CD4-positive, alpha-beta T cell treated with Interleukin-15 for 4 hours (primary cell): ENCODE measurements at places on chromosomes 1 and 21.

DNA sequence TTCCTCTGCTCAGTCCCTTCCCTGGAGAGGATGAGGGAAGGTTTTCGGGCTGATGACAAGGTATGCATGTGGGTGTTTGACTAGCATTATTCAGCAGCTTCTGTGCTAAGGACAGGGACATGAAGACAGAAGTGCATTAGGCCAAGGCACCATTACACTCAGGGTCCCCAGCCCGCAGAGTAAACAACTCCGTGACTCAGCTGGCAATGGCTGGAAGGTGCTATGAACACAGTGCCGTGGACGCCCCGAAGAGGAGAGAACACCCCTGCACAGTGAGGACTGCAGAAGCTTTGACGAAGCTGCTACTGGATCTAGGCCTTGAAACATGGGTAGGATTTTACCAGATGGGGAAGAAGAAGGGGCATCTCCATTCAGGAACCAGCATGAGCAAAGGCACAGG lies 13.7 kb upstream of the EPS8L3 start:
- no peak for DNase-seq

DNA sequence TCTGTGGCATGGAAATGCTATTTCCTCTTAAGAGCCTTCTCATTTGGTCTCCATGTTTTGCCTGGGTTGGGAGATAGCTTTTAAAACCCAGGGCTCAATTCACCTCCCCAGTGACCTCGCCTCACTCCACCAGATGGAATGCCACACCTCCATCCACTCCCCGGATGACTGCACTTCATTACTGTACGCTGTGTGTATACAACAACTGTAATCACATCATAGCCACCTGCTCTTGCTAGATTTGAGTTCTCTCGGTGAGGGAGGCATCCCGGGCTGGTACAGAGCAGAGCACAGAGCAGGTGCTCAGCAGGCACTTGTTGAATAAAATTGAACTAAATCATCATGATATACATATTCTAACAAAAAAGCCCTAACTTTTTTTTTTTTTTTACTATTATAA lies 26.0 kb downstream of the SDE2 start:
- DNase-seq = no peak

DNA sequence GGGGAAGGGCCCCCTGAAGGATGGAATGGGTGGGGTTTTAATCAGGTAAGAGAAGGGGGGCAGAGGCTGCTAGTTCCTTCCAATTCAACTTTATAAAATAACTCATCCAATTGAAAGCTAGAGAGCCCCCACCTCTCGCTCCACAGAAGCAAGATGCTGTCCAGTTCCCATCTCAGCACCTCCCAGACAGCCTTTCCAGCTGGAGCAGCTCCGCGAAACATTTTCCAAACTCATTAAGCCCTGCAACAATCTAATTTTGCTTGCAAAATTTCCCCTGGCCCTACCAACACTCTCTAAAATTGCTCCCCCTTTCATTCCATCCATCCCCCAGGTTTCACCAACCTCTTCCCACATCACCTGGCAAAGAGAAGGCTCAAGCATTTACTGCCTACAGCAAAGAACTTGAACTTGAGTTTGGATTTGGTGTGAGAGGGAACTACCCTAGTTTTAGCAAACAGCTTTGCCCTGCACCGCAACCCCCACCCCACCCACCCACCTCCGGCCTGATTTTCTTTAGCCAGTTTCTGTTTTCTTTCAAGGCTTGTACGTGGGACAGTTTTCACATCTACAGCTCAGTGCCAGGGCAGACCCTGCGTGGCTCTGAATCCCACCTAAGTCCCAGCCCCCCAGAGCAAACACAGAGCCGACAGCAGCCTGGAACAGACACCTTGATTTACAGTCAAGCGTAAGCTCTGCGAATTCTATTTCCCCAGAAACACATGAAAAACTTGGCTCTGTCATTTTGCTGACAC lies 46.7 kb downstream of the SYF2 start:
- DNase-seq = no peak

GRCh38 chr1:54608566-54609230 lies 14.6 kb downstream of the FAM151A start:
- no peak for DNase-seq

- DNase-seq = no peak
Observed at GRCh38 chr21:39650306-39650705, 37.6 kb downstream of the B3GALT5 start.

GRCh38 chr1:85550784-85551516 lies 29.6 kb upstream of the CCN1 start:
- no peak for DNase-seq
